ENCODE measurements at places on chromosomes 12 and 14. TPM values are rescaled to one million over a fixed set of nuclear protein-coding genes. Genes with fewer than 3 reads are reported as not detected.

- peak; percentile 84 for DNase-seq
Measured at GRCh38 chr12:103929046-103929783, 995 bp upstream of the HSP90B1 start.

The CCDC177 gene
- 0.07 TPM for polyA plus RNA-seq

DNA sequence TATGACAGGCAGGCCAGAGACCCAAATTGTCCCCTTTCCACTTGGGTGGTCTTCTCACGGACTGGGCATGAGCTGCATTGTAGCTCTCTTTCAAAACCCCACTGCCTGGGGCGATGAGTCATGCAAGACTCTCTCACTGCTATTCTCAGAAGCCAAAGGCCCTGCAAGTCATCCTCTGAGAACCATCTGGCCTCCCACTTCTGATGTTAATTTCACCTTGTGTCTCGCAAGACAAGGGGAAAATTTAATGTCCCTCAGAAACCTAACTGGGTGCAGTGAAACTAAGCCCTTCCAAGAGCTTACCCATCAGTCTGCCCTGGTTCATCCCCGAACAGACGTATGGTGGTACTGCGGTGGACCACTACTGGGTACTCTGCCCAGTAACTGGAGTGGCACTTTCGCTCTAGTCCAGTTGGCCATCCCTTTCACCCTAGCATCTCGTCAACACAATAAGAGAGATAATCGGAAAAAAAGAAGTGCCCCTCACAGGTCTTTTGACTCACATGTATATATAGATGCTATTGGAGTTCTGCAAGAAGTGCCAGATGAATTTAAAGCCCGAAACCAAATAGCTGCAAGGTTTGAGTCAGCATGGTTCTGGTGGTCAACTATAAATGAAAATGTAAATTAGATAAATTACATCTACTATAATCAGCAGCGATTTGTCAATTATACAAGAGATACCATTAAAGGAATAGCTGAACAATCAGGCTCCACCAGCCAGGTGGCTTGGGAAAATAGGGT is 31.3 kb upstream of the LALBA start:
- DNase-seq = no peak

DNA sequence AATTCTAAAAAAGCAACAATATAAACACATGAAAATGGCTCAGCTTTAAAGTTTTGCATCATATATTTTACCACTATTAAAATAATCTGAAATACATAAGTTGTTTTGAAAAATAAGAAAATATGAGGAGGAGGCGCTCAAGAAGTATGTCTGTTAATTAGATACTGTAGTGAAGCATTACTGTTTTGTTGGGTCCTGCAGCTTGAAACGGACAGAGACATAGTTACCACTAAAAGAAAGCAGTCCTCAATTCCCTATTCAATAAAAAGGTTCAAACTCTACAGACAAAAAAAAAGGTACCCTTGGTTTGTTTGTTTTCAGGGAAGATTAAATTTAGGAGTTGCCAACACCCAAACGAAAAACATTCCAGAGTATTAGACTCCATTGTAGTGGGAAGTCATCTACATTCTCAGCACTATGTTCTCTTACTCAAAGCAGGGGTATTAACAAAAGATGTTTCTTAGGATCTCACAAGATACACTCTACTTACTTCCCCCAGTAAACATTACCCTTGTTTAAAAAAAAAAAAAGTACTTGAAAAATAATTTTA is 3.0 kb downstream of the PAWR start:
- DNase-seq = no peak

The CMTM5 gene
- polyA plus RNA-seq = 3.4 TPM

The LMNTD1 gene
- 0.22 TPM for polyA plus RNA-seq

GRCh38 chr12:47111392-47111778 is 31.6 kb upstream of the AMIGO2 start:
- DNase-seq = no peak

DNA sequence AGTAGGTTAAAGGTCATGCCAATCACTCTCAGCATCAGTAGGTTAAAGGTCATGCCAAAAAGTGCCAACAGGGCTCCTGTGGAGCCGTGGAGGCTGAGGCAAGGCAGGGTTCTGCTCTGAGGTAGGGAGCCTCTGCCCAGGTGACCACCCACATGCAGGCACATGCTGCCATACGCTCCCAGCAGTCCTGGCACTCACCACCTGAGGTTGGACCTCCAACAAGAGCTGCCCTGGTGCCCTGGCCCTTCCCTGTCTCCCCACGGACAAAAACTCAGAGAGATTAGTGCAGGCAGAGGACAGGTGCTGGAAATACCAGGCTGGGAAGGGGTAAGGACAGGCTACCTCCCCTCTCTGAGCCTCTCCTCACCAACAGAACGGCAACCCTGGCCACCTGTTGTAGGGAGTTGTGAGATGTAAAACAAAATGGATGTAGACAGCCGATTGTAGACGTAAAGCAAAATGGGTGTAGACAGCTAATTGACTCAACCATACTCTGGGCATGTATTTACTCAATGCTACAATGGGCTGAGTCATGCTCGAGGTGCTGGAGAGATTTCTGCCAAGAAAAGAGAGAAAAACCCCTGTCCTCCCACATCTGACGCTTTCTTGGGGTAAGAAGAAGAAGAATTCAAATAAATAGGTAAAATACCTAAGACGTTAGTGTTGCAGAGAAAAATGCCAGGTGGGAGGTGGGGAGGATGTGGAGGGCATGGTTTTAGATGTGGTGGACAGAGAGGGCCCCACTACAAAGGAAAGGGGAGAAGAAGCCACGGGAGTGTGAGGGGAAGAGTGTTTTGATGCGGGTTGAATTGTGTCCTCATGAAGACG is 32.4 kb downstream of the LTBP2 start:
- DNase-seq = no peak

The TAS2R8 gene
- not detected for polyA plus RNA-seq

GRCh38 chr12:86445356-86445755 is 189.2 kb upstream of the MGAT4C start:
- no peak for DNase-seq

DNA sequence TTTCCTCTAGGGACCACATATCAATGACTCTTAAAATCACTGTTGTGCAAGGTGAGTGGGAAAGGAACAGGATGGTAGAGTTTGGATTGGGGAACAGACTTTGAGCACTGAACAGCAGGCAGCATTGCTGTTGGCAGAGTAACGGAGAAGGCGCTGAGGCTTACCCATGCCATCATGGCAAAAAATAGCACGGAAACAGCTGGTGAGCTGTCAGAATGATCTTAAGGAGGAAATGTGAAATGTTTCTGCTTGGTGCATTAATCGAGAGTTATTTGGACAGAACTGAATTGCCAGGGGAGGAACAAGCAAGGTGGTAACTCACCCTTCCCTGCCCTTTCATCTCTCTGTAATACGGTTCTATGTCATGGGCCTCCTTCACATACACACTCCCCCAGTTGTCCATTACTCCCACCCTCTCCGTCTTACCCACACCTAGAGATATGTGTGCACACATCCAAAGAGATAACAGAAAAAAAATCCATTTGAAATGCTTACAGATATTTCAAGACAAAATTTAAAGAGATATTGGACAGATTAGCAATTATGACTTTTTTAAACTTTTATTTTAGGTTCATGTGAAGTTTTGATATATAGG is 572.5 kb downstream of the DIO2 start:
- no peak for DNase-seq

DNA sequence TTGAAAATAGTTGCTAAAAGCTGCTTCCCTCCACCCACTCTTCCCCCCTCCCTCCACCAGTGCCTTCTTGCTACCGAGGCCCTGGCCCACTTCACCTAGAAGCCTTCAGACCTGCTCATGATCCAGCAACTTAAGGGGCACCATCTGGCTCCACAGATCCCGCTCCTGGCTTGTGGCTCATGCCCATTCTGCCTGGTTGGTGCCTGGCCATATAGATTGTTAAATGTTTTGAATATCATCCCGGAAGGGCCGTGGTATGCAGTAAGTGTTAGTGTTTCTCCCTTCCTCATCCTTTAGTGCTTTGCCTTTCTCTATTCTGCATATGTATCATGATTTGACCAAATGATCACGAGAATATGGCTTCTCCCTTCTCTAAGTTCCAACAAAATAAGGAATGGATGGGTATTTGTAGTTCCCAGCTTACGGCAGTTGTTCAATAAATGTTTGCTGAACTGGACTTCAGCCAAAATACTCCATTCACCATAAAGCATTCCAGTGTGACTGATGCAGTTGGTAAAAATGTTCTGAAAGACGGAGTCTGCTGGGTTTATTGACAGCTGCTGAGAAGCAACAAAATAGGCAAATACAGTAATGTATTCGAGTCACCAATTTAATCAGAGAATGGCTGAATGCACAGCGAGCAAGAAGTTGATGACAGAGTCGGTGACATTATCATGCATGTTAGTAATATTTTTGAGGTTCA is 30.7 kb downstream of the GRIP1 start:
- no peak for DNase-seq

DNA sequence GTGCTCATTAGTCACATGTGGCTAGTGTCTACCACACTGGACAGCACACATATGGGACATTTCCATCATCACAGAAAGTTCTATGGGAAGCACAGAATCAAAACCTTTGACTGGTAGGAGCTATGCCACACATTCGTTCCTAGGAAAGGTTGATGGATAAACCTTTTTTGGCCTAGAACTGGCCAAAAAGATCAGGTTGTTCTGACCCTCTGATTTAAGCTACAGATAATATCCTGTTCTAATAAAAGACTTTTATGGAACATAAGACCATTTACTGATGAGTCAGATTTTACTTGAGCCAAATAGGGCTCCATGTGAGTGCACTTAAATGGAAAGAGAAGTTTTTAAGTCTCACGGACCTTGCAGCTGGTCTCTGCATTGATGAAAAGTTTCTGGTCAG is 143.2 kb downstream of the SLC15A4 start:
- DNase-seq = no peak

- no peak for DNase-seq
Measured at GRCh38 chr12:59088673-59089072, 168.4 kb upstream of the LRIG3 start.

- no peak for DNase-seq
Measured at GRCh38 chr12:38102197-38102596, 214.4 kb upstream of the ALG10B start.

GRCh38 chr12:30631740-30632139 is 63.9 kb downstream of the IPO8 start:
- no peak for DNase-seq

The ANKS1B gene
- polyA plus RNA-seq = 2.4 TPM

The DPF3 gene
- 3.5 TPM for polyA plus RNA-seq

- DNase-seq = no peak
Measured at GRCh38 chr12:90124914-90125313, 416.3 kb upstream of the ATP2B1 start.

- no peak for DNase-seq
Measured at GRCh38 chr14:62602712-62603111, 442.5 kb downstream of the KCNH5 start.

DNA sequence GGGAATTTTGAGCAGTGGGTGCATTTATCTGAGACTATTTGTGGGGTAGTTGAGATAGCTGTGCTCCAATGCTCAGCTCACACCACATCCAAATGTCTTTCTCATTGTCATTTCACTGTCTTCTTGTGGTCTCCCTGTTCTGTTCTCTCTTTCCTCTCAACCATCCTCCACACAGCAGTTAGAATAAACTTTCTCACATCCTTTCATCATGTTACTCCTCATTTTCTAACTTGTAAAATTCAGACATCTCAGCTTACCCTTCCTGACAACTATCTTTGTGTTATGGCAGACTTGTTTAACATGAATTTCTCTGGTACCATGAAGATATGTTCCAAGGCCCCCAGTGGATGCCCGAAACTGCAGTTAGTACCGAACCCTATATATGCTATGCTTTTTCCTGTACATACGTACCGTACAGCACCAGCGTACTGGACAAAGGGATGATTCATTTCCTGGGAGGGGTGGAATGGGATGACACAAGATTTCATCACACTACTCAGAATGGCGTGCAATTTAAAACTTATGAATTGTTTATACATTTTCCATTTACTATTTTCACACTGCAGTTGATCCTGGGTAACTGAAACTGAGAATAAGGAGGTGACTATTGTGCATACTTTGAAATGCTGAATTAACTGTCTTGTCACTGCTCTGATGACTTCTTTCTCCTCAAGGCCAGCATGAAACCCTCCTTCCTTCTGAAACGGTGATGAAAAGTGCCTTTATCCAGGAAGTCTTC is 177.1 kb upstream of the SLC38A2 start:
- DNase-seq = no peak

GRCh38 chr12:12510141-12510540 is 52.5 kb downstream of the DUSP16 start:
- DNase-seq = no peak

DNA sequence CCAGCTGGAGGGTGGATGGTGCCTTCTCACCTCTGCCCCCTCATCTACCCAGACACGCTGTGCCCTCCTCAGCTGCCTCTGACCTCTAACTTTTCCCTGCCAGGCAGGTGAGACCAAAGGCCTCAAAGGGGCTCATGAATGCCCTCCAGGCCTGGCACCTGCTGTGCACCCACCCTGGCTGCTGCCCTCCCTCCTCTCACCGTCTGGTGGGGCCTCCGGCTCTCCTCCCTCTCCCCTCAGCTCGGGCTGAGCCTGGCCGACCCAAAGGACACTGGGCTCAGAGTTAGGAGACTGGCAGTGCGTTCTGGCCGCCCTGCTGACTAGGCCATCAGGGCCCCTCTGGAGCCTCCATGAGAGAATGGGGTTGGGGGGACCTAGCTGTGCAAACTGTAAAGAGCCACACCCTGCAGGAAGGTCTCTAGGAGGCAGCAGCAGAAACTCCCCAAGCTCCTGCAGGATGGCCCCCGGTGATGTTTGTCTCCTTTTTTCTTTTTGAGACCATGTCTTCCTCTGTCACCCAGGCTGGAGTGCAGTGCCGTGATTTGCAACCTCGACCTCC is 40.3 kb upstream of the PPP1R13B start:
- DNase-seq = no peak

GRCh38 chr14:92037989-92038388 is 1.9 kb downstream of the TRIP11 start:
- no peak for DNase-seq

The WDR89 gene
- 13.0 TPM for polyA plus RNA-seq

The LRRC10 gene
- not detected for polyA plus RNA-seq

- no peak for DNase-seq
Measured at GRCh38 chr14:101790232-101790631, 28.7 kb downstream of the PPP2R5C start.

The KCNA5 gene
- 0.79 TPM for polyA plus RNA-seq

- DNase-seq = no peak
Measured at GRCh38 chr14:63993992-63994391, 141.2 kb downstream of the SYNE2 start.

- DNase-seq = no peak
Measured at GRCh38 chr14:101066826-101067510, 163.4 kb upstream of the RTL1 start.

- DNase-seq = peak; percentile 98
Measured at GRCh38 chr12:95204141-95204866, 13.0 kb downstream of the FGD6 start.

DNA sequence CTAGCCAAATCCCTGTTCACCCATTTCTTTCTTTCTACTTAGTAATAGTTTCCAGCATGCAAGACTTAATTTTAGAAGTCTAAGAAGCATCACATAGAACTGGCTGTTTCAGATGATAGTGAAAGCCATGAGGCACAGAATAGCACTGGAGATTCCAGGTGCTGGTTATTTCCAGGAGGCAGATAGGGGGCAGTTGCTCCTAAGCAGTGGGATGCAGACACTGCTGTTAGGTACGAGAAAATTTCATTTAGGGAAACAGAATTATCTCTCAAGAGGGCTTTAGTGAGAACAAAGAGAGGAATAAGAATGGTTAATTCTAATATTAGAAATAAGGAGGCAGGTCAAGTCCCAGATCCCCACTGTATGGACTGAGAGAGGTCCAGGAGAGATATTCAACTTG is 3.6 kb upstream of the MDGA2 start:
- DNase-seq = no peak
